SK-MEL-5 (cell line): ENCODE measurements at places on chromosomes 1 and 21. TPM values are rescaled to one million over a fixed set of nuclear protein-coding genes. Genes with fewer than 3 reads are reported as not detected.

Gene INTS7
- total RNA-seq: 20.7 and 25.4 TPM in 2 replicates

Gene TAS1R3
- total RNA-seq: not detected in 2 replicates

Gene CRABP2
- total RNA-seq: 0.29 TPM in 1 of 2 replicates, not detected in the other

Gene NKAIN1
- 2.9 and 5.1 TPM in 2 replicates for total RNA-seq

Gene ST6GALNAC3
- 63.8 and 70.7 TPM in 2 replicates for total RNA-seq

Gene SLC41A1
- total RNA-seq: 9.9 and 10.3 TPM in 2 replicates

Gene LCE1B
- total RNA-seq: not detected in 2 replicates

Gene BSND
- not detected in 2 replicates for total RNA-seq

Gene CR1L
- not detected in 2 replicates for total RNA-seq

Gene LPGAT1
- 67.1 and 73.3 TPM in 2 replicates for total RNA-seq

Gene CDA
- not detected in 2 replicates for total RNA-seq

Gene FAM177B
- total RNA-seq: not detected in 2 replicates

Gene RGS16
- 0.16 and 0.24 TPM in 2 replicates for total RNA-seq

Gene INAVA
- total RNA-seq: not detected in 2 replicates

Gene LPAR3
- total RNA-seq: 0.82 and 1.3 TPM in 2 replicates

Gene PYCR2
- 40.8 and 46.2 TPM in 2 replicates for total RNA-seq

Gene ARHGEF16
- 0.45 and 0.58 TPM in 2 replicates for total RNA-seq

Gene MAP3K21
- total RNA-seq: 1.4 and 2.3 TPM in 2 replicates

Gene C1orf185
- total RNA-seq: not detected in 2 replicates

Gene LHX8
- 0.08 TPM in 1 of 2 replicates, not detected in the other for total RNA-seq

Gene DAB1
- total RNA-seq: 0.13 TPM in 1 of 2 replicates, not detected in the other

Gene CCDC185
- total RNA-seq: not detected in 2 replicates

Gene RER1
- total RNA-seq: 178 and 181 TPM in 2 replicates

Gene METTL18
- total RNA-seq: 13.6 and 17.0 TPM in 2 replicates

Gene FBXO44
- 20.3 and 21.4 TPM in 2 replicates for total RNA-seq

Gene FMO4
- total RNA-seq: 4.1 and 5.9 TPM in 2 replicates

Gene BARHL2
- total RNA-seq: 0.11 TPM in 1 of 2 replicates, not detected in the other

Gene NR0B2
- not detected in 2 replicates for total RNA-seq

Gene PDC
- not detected in 2 replicates for total RNA-seq

Gene ST6GALNAC5
- total RNA-seq: 2.1 and 3.1 TPM in 2 replicates

Gene LRRC39
- total RNA-seq: 4.2 and 5.0 TPM in 2 replicates

Gene TMIGD3
- 0.21 TPM in 1 of 2 replicates, not detected in the other for total RNA-seq

Gene FALEC
- total RNA-seq: not detected in 2 replicates

Gene MANEAL
- total RNA-seq: 22.3 and 27.3 TPM in 2 replicates

Gene GRIK1
- total RNA-seq: 0.05 and 0.11 TPM in 2 replicates

Gene ADAMTS5
- 0.03 and 0.05 TPM in 2 replicates for total RNA-seq

Gene WDR64
- not detected in 2 replicates for total RNA-seq

Gene PLPPR4
- total RNA-seq: not detected in 2 replicates

Gene B3GALT2
- 0.40 TPM in 2 replicates for total RNA-seq

Gene FCRL6
- total RNA-seq: not detected in 2 replicates

Gene LAD1
- total RNA-seq: 0.34 and 0.83 TPM in 2 replicates

Gene AKR7A2
- 72.5 and 74.1 TPM in 2 replicates for total RNA-seq

Gene RSPO1
- total RNA-seq: not detected in 2 replicates
